Suppressor macrophage (primary cell): ENCODE measurements at places on chromosomes 11 and 22.

- peak; percentile 94 for DNase-seq
Observed at GRCh38 chr22:25419247-25420113, 145.0 kb upstream of the GRK3 start.

DNA sequence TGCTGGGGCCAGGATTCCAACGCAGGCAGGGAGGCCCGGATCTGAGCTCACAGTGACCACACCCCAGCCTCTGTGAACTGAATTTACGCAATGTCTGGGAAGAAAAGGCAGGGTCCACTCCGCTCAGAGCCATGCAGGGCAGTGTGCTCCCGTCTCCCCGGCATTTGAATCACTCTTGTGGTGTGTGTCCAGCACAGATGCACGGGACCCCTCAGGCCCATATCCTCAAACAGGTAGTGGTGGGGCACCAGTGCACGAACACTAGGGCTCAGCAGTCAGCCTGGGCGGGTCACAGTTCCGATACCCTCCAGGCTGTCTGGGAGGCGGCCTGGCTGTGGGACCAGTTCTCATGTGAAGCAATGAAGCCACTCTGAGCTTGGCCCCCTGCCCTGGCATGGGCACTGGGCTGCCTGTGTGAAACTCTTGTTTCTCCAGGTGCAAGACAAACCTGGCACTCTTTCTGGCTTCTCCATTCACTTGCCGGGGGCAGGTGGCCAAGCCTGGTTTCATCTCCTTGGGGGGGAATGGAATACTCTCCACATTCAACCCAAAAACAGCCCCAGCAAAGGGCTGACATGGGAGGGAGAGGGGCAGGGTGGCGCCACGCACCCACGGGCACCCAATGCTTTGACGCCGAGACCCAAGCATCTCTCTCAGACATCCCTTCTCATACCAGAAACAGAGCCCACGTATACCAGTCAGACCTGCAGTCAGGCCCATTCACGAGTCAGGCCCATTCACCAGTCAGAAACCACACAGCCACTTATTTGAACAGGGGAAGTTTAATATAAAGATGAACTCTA, 14.3 kb downstream of the DHCR7 start:
- no peak for DNase-seq

- peak; percentile 57 for DNase-seq
Observed at GRCh38 chr11:6604081-6604626, 580 bp downstream of the ILK start.

DNA sequence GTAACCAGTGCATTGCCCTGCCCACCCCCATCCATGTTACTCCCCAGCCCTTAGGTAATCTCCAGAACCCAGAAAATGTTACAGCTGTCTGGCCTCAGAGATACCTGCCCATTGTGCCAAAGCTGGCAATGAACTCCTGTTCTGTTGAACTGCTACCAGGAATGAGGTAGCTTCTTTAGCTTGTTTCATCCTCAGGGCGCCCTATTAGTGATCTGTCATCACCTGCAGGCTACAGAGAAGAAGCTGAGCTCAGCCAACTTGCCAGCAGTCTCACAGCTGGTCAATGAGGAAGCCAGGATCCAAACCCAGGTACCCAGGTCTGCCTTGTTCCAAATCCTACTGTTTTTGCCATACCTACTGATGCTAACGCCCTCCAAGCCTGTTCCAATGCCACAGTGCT, 88.7 kb downstream of the GALNT18 start:
- DNase-seq: no peak

- DNase-seq: no peak
Observed at GRCh38 chr22:40204321-40205116, 26.8 kb downstream of the TNRC6B start.

DNA sequence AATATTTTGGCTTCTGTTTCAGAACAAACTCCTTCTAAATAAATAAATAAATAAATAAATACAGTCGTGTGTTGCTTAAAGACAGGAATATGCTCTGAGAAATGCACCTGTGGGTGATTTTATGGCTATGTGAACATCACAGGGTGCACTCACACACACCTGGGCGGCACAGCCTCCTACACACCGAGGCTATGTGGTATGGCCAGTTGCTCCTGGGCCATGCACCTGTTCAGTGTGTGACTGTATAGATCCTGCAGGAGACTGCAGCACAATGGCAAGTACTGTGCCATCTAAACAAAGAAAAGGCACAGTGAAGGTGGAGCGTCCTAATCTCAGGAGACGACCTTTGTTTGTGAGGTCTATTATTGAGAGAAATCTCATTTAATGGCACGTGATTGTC, 1281.1 kb downstream of the TBC1D22A start:
- DNase-seq: no peak

GRCh38 chr11:123084454-123084853, 22.5 kb upstream of the HSPA8 start:
- DNase-seq: no peak

- peak; percentile 94 for DNase-seq
Observed at GRCh38 chr11:208181-208916, 841 bp downstream of the RIC8A start.

DNA sequence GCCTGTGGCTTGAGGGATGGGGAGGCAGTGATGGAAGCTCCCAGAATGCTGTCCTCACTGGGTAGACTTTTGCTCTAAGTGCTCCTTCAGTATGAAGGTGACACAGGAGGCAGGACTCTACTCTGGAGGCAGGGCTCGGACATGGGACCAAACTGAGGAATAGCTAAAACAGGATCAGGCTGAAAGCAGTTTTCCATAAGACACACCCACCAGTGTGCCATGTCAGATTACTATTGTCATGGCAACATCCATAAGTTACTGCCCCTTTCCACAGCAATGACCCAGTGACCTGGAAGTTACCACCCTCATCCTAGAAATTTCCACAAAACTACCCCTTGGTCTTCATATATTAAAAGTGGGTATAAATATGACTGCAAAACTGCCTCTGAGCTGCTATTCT, 43.6 kb upstream of the GALNT18 start:
- DNase-seq: no peak

DNA sequence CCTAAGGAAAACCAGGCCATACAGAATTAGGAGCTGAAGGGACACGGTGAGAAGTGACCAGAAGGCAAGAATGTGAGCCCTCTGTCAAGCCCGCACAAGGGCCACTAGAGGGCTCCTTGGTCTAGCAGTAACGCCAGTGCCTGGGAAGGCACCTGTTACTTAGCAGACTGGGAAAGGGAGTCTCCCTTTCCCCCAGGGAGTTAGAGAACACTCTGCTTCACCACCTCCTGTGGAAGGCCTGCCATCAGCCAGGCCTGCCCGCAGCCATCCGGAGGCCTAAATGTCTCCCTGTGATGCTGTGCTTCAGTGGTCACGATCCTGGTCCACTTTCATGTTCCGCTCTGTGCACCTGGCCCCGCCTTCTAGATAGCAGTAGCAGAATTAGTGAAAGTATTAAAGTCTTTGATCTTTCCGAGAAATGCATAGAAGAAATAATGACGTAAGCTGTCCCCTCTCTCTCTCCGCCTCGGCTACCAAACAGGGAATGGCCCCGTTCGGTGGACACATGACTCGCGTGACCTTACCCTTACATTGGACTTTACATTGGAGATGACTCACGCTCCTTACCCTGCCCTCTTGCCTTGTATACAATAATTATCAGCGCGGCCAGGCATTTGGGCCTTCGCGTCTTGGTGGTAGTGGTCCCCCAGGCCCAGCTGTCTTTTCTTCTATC, 10.7 kb upstream of the GSTP1 start:
- DNase-seq: peak; percentile 65
